Small intestine (tissue), 16 donors: ENCODE measurements at places on chromosomes 12 and 14. TPM values are rescaled to one million over a fixed set of nuclear protein-coding genes. Genes with fewer than 3 reads are reported as not detected.

- no peak for DNase-seq
Observed at GRCh38 chr12:4239746-4240145, 33.8 kb upstream of the CCND2 start.

GRCh38 chr14:67623114-67623513, 3.4 kb downstream of the ARG2 start:
- DNase-seq, result no peak

GRCh38 chr12:9319044-9319841, 111.0 kb upstream of the PZP start:
- no peak for DNase-seq

DNA sequence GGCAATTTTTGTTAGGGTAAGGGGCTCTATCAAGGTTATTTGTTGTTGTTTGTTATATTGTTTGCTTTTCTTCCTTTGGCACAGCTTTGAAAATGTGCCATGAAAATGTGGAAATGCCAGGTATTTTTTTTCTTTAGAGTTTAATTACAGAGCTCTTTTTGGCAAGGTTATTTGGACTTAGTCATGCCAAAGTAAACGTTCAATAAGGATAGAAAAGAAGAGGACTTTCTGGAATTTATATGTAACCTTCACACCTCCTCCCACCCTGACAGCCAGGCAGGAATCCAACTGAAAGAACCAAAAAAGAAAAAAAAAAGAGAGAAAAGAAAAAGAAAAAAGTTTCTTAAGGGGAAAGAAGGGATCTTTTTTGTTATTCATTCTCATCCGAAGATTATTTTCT, 217.8 kb downstream of the KITLG start:
- no peak for DNase-seq

DNA sequence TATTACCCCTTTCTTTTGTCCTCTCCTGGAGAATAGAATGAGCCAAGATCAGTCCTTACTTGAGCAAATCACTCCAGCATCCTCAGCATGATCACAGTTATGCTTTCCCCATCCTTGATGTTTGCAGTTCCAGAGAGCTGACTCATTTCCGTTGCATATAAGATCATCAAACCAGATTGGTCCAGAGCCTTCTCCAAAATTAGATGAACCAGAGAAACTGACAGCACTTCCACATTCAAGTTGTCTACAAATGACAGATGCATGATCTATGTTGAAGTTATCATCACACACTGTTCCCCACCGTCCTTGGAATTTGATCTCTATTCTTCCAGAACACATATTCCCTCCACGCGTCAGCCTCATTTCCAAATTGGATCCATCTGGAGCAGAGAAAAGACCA, 4.8 kb downstream of the CD163 start:
- no peak for DNase-seq

The TMEM30B gene
- polyA plus RNA-seq, result 41.3 TPM
